Caki2 (cell line): ENCODE measurements at places on chromosomes 7 and 10. TPM values are rescaled to one million over a fixed set of nuclear protein-coding genes. Genes with fewer than 3 reads are reported as not detected.

Gene PDCD11
- total RNA-seq: 17.3 and 33.0 TPM in 2 replicates

GRCh38 chr10:112585126-112585525, 138.1 kb downstream of the VTI1A start:
- DNase-seq: peak; percentile 15

DNA sequence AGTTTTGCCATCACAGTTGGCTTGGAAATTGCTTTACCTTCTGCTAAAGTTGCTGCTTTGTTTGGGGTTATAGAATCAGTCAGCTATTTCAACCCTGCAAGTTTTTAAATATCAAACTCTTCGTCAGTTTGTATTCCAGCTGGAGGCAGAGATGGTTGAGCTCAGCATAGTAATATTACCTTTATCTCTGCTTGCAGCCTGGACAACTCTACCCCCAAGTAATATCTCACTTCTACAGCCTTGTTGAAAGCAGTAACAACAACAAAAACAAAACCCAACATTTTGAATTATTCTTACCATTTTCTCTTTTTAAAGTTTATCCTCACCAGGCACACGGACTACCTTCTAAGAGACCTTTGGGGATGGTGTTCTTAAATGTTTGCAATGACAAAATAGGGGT, 239.1 kb upstream of the PHF14 start:
- DNase-seq: no peak

Gene C7orf57
- total RNA-seq: 0.26 and 1.6 TPM in 2 replicates

Gene HOGA1
- 70.8 and 91.3 TPM in 2 replicates for total RNA-seq

DNA sequence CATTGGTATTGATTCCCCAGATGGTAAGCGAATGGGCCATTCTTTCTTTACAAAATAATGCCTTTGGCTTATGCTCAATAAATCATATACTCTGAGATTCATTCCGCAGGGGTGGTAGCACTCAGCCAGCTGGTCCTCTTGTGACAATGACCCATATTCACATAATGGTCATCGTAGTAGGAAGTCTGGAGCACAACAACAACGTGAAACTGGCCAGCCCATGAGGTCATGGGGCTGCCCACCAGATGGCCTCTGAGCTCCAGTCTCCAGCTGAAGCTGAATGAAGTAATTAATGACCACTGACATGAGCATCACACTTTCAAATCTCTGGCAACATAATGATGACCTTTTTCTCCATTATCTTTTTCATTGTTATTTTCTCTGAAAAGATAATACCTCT, 42.3 kb upstream of the SORCS1 start:
- DNase-seq: no peak

GRCh38 chr7:116013675-116014074, 16.9 kb downstream of the TFEC start:
- no peak for DNase-seq
